ENCODE measurements at places on chromosomes 12 and 14.

GRCh38 chr12:124110372-124110883 is 137.4 kb downstream of the ZNF664 start:
- no peak for DNase-seq

- no peak for DNase-seq
Observed at GRCh38 chr14:66490143-66491111, 4.3 kb downstream of the CCDC196 start.

DNA sequence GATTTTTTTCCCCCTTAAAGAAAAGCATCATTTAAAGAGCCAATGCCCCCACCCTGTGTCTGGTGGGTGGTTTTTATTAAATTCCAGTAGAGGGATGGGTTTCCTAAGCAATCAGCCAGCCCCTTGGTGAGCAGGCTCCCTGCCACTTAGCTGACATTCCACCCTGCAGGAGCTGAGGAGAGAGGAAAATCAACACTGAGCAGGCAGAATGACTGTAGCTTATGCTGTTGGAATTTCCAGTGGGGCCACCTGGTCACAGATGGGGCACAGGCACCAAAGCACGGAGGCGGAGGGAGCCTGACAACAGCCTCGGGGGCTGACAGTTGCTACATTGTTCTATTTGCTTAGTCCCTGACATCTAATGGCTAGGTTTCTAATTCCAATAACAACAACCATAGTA is 127.7 kb downstream of the TMEM30B start:
- peak; percentile 86 for DNase-seq

GRCh38 chr14:33711811-33712216 is 239.1 kb downstream of the EGLN3 start:
- no peak for DNase-seq

DNA sequence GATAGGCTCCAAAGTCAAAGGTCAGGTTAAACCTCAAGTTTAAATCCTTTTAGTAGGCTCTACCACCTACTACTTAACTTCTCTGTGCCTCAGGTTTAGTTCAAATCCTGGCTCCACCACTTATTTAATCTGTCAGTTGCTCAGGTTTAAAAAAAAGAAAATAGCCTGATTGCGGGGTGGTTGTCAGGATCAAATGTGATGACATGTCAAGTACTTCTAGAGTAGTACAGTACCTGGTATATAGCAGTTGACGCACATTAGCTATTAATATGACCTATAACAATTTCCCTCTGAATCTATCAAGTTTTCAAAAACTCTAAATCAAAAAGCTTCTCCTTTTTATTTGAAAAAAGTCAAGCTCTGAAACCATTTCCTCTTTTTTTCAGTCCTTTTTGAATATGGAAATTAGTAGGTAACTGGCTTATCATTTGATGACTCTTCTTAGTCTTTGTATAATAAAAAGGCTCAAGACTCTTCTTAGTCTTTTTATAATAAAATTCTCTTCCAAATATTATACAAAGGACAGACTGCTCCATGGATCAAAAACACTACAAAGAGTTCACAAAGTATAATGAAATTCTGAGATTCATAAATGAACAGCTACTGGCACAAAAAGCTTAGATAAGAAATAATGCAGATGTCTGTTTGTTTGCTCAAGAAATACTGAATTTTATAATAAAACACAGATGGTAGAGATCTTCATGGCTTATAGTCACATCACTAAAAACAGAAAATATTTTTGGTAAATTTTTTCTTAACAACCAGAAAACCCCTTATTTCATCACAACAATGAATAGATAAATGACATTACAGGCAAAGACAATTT is 5.0 kb downstream of the OSBPL8 start:
- no peak for DNase-seq

GRCh38 chr14:38605193-38606114 is 349.6 kb upstream of the CLEC14A start:
- DNase-seq: no peak

- peak; percentile 15 for DNase-seq
Observed at GRCh38 chr12:41277100-41277945, 89.2 kb downstream of the PDZRN4 start.

GRCh38 chr12:122467983-122468382 is 32.7 kb downstream of the ZCCHC8 start:
- no peak for DNase-seq

DNA sequence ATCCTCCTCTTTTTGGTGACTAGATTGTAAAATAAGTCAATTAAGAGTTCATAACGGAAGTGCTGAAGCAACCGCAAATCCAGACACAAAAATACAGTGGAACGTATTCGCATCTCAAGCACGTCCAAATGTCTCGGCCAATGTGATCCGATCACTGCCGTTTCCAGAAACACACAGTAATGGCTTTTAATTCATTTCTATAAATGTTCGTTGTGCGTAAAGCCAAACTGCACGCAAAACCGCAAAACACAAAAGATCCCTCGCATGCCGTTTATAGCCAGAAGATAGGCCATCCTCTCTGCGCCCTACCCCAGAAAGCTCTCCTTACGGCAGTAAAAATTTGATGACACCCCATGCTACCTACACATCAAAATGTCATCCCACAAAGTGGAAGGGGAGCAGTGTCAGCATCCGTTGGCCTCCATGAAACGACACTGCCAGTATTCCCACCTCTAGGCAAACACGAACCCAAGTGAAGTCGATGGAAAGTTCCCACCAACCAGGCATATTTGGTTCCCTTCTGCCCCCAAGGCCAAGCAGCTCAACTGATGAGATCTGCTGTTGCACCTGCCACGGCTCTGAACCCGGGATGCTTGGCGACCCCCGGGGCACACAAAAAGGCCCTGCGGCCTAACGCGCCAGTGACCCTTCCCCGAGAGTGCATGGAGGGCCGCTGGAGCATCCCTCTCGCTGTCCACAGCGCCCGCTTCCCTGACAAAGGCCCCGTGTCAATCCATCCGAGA is 1.4 kb downstream of the HECTD4 start:
- DNase-seq: peak; percentile 60

DNA sequence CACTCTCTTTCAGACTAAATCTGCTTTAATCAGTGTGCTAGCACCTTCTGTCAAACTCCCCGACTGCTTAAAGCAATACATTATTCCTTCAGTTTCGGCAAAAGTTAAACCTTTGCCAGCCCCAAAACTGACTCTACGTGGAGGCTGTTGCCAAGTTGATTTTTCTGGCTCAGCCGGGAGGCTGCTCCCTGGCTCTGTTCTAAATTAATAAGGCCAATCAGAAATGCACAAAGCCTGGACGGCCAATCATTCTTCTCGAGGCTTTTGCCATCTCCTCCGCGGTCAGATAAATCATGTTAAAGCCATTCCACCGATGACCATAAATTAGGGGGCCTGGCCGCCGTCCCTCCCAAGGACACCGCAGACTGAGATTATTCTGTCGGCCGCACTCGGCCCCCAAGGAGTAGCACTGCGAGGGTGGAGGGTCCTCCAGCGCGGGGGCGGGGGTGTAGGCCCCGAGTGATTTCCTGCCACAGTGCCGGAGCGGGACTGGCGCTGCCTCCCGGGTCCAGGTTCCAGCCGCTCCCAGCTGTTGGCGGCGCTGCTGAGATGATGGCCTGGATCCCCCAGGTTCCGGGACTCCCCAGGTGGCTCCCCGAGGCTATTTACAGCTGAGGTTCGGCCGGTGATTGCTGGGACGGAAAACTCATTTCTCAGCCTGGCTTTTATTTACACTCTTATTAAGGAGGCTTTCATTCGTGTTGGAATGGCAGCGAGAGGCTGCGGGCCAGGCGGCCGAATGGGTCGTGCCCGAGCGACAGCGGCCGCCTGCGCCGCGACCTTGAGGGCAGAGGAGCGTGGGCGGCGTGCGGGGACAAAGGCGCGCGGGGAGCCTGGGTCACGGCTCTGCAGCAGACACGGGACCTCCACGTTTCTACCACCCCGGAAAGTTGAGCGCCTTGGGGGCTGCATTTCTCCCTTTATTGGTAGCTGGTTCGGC is 165.1 kb downstream of the MON2 start:
- DNase-seq: peak; percentile 59

DNA sequence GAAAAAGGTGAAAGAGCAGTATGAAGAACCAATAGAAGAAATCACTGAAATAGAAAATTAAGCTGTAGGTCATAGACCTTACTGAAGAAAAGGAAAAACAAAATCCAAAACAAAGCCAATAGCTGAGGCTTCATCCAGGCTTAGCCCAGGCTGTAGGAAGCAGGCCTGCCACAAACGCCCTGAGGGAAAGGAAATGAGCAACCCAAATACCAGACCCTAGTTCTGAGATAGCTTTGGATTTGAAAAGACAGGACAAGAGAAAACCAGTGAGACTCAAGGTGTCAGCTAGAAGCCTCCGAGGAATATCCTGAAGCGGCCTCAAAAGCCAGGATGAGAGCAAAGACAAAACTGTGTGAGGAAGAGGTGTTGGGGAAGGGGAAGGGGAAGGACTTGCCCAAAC is 79.2 kb downstream of the FERMT2 start:
- no peak for DNase-seq

DNA sequence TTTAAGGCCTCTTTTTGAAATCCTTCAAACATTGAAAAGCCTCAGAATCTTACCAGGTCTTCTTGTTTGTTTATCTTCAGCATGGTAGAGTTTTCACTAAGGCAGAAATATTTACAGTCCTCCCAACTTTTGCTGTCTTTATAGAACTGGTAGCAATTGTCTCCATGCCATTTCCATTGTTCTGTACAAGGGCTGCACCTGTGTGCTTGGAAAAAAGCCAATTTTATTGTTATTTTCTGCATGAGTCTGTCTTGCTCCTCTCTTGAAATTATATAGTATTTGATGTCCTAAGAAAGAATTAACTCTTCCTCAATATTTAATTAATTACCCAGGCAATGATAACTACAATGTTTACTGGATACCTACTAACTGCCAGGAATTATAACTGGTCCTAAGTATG is 23.3 kb downstream of the CLEC1A start:
- DNase-seq: no peak

DNA sequence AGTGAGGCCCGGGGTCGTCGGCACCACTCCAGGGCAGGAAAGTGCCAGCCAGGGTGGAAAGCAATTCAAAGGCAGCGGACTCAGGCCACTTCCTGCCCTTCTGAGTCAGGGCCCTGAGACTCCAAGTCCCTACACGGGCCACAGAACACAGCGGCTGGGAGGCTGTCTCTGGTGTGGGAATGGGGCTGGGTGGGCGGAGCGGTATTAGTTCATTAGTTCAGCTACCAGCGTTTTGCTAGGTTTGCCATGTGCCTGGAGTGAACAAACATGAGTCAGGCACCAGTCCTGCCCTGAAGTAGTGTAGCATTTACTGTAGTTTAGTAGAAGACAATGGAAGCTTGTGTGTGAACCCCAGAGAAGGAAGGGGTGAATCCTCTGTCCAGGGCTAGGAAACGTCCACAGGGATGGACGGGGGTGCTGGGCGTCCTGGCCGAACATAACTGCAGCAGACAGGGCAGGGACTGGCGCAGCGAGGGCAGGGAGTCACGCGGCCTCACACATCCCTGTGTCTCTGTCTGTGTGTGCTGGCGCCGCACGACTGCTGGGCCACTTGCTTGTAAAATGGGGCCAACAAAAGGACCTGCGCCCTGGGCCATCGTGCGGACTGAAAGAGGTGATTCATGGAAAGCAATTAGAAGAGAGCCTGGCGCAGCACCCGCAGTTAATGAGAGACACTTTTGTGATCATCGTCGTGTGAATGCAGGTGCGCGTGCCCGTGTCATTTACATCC is 186.4 kb upstream of the PRMT8 start:
- DNase-seq: no peak

GRCh38 chr12:12807970-12808702 is 5.0 kb upstream of the DDX47 start:
- DNase-seq: no peak

- DNase-seq: no peak
Observed at GRCh38 chr14:102909911-102910310, 12.6 kb upstream of the AMN start.

- DNase-seq: no peak
Observed at GRCh38 chr12:102535306-102535705, 54.9 kb upstream of the IGF1 start.

DNA sequence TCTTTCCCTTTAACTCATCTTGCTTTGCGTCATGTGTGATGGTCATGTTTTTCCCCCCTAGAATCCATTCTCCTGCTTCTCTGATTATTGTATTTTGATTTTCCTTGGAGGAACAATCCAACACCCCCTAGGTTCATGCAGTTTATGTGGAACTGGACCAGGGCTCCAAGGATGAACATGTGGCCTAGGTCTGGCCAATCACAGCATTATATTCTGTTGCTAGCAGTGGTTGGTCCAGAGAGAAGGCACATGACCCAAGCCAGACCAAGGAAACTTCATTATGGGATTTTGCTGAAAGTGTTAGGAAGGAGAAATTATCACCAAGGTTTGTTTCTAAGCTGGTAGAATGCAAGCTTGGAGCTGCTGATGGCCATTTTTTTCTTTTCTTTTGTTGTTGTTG is 6.9 kb upstream of the PPTC7 start:
- DNase-seq: no peak

DNA sequence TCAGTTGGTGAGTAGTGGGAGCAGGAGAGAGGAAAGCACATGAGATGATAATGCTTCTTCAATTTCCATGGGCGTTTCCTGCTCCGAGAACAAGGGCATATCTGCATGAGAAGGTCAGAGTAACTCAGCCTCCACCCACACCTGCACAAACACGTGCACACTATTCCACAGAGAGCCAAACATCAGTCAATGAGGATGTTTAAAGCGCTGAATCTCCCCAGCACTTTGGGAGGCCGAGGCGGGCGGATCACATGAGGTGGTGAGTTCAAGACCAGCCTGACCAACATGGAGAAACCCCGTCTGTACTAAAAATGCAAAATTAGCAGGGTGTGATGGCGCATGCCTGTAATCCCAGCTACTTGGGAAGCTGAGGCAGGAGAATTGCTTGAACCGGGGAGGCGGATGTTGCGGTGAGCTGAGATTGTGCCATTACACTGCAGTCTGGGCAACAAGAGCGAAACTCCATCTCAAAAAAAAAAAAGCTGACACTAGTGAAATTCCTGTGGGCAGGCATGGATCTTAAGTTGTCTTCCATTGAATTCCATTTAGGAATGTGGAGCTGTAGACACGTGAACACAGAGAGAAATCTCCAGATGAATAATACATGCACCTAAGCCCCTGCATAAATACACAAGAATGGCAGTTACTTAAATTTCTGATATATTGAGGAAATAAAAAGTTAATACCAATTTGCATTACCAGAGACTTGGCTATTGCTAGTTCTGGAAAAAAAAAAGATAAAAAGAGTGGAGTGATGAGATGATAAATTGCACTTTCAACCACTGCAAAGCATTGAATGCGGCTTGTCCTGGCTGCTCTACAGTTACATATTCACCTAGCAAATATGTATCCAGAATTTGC is 1097.4 kb upstream of the TMEM132C start:
- DNase-seq: no peak

DNA sequence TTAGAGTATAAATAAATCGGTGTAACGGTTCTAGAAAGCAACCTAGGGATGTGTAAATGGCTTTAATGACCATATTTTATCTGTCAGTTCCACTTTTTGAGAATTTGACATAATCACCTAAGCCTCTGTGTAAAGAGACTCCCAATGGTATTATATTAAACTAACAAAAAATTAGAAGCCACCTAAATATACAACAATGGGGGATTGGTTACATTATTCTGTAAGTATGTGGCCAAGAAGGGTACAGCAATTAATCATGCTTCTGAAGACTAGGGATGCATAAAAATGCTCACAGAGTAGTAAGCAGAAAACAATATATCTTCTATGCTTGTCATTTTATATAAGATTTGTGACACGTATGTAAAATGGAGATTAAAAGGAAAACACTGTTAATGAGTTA is 10.5 kb downstream of the RNF10 start:
- DNase-seq: no peak

GRCh38 chr14:73877790-73878189 is 8.9 kb upstream of the ZNF410 start:
- DNase-seq: no peak

- DNase-seq: no peak
Observed at GRCh38 chr12:121443911-121444841, 44.3 kb downstream of the RNF34 start.

GRCh38 chr14:58785701-58786100 is 147.9 kb downstream of the DACT1 start:
- no peak for DNase-seq
